Hematopoietic multipotent progenitor cell treated with erythropoietin and hydrocortisone succinate and interleukin-3 and kit ligand, for 15 days (in vitro differentiated cells): ENCODE measurements at places on chromosomes 5 and 9.

DNA sequence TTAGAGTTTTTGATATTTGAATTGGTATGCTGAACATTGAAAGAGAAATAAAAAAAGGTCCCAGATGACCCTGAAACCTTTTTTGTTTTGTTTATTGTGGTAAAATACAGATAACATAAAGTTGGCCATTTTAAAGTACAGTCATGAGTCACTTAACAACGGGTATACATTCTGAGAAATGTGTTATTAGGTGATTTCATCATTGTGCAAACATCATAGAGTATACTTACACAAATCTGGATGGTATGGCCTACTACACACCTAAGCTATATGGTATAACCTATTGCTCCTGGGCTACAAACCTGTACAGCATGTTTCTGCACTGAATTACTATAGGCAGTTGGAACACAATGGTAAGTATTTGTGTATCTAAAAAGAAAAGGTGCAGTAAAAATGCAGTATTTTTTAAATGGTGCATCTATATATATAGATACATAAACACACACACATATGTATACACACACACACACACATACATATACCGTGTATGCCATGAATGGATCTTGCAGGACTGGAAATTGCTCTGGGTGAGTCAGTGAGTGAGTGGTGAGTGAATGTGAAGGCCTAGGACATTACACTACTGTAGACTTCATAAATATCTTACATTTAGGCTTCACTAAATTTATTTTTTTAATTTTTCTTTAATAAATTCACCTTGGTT lies 31.0 kb downstream of the TTC1 start:
- no peak for DNase-seq

GRCh38 chr9:129983891-129984290 lies 59.1 kb downstream of the FNBP1 start:
- DNase-seq = no peak

GRCh38 chr5:153485641-153486040 lies 4.8 kb upstream of the GRIA1 start:
- no peak for DNase-seq

DNA sequence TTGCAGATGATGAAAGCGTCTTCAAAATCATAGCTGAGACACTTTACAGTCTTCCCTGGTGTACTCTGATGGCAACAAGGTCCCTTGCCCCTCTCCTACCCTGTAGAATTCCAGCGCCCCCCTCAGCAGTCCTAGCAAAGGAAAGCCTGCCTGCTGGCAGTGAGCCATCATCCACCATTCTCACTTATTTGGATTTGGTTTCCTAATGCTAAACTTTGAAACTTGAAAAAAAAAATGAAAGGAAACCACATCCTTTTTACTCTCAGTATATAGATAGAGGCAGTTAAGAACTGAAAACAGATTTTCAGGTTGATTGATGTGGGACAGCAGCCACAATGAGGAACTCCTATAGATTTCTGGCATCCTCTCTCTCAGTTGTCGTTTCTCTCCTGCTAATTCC lies at the start of gene GZMA:
GZMA (plus strand) TSS at position 299 of the 400 bp plus-strand sequence; CDS start at position 336, 37 bp downstream.
- no peak for DNase-seq

- no peak for DNase-seq
Measured at GRCh38 chr5:133205204-133205603, 153.4 kb downstream of the HSPA4 start.
